ENCODE measurements at places on chromosomes 3 and 15.

DNA sequence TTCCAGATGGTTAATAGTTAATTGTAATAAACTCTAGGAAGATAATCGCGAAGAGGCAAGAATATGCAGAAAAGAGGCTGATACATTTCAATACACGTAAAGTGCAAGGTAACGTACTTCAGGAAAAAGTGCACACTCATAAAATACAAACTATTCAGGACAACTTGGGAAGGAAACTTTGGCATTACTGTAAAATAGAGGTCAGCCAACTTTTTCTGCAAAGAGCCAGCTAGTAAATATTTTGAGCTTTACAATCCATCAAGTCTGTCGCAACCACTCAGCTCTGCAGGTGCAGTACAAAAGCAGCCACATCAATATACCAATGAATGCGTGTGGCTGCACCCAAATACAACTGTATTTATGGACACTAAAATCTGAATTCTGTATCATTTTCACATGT is 51.6 kb upstream of the THUMPD3 start:
- no peak for DNase-seq

GRCh38 chr3:178971614-178972013 is 100.0 kb downstream of the ZMAT3 start:
- no peak for DNase-seq

GRCh38 chr3:154242766-154243165 is 81.5 kb downstream of the DHX36 start:
- no peak for DNase-seq

DNA sequence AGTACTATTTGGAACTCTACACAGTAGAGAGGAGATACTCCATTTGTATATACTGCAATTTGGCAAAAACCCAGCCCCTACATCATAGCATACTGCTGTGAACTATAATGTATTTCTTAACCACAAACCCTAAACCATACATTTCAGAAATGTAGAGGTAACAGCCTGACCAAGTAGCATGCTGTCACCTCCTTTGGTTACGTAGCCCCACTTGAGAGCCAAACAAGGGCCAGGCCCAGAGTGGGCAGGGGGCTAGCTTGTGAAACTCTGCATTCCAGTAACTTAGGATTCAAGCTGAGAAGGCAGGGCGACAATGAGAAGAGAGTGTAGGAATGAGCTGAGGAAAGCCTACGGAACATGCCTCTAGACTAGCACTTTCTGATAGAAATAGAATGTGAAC is 135.8 kb downstream of the GREM1 start:
- DNase-seq = no peak

GRCh38 chr3:112814266-112814665 is 32.4 kb downstream of the CD200R1L start:
- no peak for DNase-seq

DNA sequence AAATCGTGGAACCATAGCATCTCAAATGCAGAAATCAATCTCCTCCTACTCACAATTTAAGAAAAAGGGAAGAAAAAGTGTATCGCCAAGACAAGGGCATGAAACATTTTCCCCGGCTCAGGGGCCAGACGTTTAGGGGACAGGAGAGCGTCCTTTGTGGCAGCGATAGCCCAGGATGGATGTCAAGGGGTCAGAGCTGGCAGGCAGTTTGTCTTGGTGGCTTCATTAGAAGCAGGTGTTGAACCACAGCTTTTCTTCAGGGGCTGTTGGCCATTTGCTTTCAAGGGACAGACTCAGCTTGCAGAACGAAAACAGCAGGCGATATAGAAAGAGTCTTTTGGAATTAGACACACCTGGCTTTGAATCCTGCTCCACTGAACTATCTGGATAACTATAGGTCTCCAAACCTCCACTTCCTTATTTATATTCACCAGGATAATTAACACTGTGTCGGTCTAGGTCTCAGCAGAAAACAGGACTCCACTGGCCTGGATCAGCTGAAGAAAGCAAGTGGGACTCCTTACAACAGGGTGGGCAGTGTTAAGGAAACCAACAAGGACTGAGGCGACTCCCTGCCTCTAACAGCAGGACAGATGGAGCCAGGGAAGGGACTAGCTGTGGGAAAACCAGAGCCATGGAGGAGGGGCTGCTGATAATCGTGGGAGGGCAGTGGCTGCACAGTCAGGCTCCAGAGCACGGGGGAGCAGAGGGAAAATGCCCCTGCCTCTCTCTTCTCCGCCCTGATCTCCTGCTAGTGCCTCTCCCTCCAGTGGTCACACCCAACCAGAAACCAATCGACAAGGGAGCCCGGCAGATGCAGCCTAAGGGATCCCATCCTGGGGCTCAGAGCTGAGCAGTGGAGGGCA is 123.6 kb downstream of the LIPC start:
- no peak for DNase-seq

DNA sequence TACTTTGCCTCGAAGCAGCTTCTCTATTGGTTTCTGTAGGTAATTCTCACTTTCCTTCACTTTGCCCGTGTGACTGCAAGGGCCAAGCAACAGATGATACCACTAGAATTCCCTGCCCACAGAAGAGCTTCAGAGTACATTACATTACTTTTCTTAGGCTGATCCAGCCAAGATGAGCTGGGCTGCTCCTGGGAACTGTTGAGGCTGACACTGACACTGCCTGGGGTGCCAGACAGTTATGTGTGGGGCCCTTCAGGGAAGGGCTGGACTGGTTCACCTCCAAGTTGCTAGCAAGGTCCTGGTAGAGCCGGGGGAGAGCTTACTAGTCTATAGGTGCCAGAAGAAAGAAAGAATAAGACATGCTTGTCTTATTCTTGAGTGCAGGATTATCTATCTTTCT is 19.0 kb downstream of the GORASP1 start:
- DNase-seq = no peak

- DNase-seq = no peak
Measured at GRCh38 chr3:188948281-188948996, 223.3 kb upstream of the TPRG1 start.

GRCh38 chr3:100169201-100169920 is 55.1 kb upstream of the FILIP1L start:
- no peak for DNase-seq

- peak; percentile 92 for DNase-seq
Measured at GRCh38 chr3:48472923-48473616, 26.5 kb downstream of the ATRIP start.

DNA sequence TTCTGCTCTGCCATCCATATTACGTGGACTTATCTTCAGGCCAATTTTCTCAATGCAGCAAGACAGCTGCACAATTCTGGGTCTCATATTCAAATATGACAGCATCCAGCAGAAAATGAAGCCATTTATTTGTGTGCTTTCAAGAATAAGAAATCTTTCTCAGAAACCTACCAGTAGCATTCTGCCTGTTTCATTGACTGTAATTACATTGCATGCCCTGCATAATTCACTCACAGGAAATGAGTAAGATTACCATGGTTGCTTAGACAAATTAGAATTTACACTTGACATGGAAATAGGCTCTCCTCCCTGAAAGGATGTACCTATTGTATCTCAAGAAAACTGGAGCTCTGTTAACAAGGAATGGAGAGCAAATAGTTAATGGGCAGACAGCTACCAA is 346.6 kb upstream of the DCBLD2 start:
- DNase-seq = no peak

- DNase-seq = no peak
Measured at GRCh38 chr3:73955494-73956070, 330.8 kb upstream of the PDZRN3 start.

DNA sequence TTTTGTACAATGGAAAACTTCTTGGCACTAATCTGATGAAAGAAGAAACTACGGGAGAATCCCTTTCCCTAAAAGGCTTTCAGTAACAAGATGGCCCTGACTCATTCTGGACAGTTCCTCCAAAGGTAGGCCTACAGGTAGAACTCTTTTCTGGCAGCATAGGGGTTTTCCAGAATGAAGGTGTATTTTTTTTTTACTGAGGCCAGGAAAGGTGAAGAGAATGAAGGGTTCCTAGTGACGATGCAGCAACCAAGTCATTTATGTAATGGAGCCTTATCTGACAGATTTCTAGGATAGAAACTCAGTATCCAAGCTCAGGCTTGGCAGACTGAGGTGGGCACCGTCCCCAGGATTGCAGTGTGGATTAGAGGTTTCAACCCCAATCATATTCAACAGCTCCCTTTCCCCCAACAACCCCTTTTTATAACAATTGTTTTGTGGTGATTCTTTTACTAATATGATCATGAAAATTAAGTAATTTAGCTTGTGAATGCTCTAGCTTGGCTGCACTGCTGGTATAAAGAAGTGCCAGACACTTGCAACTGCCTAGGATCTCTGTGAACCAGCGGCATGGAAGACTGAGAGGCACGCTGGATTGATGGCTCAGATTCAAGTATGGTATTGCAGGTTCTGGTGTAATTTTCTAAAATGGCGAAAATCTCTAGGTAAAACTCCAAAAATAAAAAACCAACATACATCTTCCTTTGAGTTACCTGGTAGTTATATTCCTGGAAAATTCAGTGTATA is 8.7 kb upstream of the TRIM69 start:
- DNase-seq = no peak

GRCh38 chr3:5205165-5205941 is 17.8 kb downstream of the EDEM1 start:
- peak; percentile 50 for DNase-seq

- no peak for DNase-seq
Measured at GRCh38 chr3:124059580-124059979, 67.7 kb upstream of the ROPN1 start.

Data from activated T-cell treated with anti-CD3 and anti-CD28 coated beads for 48 hours (primary cell).